ENCODE measurements at places on chromosomes 12 and 14. TPM values are rescaled to one million over a fixed set of nuclear protein-coding genes. Genes with fewer than 3 reads are reported as not detected.
A peak's percentile ranks its signal among the peaks of the same experiment; 100 is the strongest.

- no peak overlapping the region for H3K27ac ChIP-seq
- peaks cover 43% of the 10 kb centered on the region for H3K36me3 ChIP-seq
- peaks cover 28% of the 10 kb centered on the region for H3K4me1 ChIP-seq
- H3K4me3 ChIP-seq, result no peak overlapping the region
Observed at GRCh38 chr12:111454716-111455447, 49.2 kb downstream of the SH2B3 start.

GRCh38 chr12:48067250-48067938 is 38.5 kb downstream of the SENP1 start:
- H3K36me3 ChIP-seq, result peaks cover 72% of the 10 kb centered on the region
- no peaks in the 10 kb centered on the region for H3K4me1 ChIP-seq
- H3K27me3 ChIP-seq, result no peaks in the 10 kb centered on the region
- no peak overlapping the region for H3K4me3 ChIP-seq

- peak overlapping the region; percentile 17 for H3K27ac ChIP-seq
- no peaks in the 10 kb centered on the region for H3K27me3 ChIP-seq
- H3K4me3 ChIP-seq, result peak overlapping the region; percentile 86
Observed at GRCh38 chr12:113333877-113334785, 778 bp downstream of the SLC8B1 start.

- DNase-seq, result no peak
- no peaks in the 10 kb centered on the region for H3K4me1 ChIP-seq
- H3K4me3 ChIP-seq, result no peak overlapping the region
- H3K27ac ChIP-seq, result no peak overlapping the region
- no peaks in the 10 kb centered on the region for H3K27me3 ChIP-seq
Observed at GRCh38 chr14:57212919-57213318, 55.8 kb downstream of the EXOC5 start.

Gene SMCO3
- total RNA-seq, result not detected

GRCh38 chr12:5458229-5459050 is 26.5 kb downstream of the NTF3 start:
- H3K4me1 ChIP-seq, result peaks cover 4% of the 10 kb centered on the region
- H3K4me3 ChIP-seq, result no peak overlapping the region
- peaks cover 3% of the 10 kb centered on the region for H3K27me3 ChIP-seq
- no peak for DNase-seq
- H3K27ac ChIP-seq, result no peak overlapping the region

Gene SCARB1
- 5.8 TPM for total RNA-seq

DNA sequence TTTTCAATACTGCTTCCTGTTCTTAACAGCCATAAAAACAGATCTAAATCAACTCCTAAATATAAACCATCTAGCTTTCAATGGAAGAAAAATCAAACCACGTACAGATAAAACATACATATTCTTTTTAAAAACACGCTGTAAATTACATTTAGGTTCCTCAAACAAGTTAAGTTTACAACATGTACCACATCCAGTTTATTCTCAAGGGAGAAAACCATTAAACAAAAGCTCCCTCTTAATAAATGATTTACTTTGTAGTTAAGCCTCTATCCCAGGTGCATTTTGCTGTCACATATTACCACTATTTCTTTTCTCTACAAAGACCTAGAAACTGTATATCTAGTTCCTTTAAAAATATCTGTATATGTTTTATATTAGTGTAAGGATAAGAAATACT is 3.1 kb downstream of the NUMB start:
- H3K4me1 ChIP-seq, result peaks cover 40% of the 10 kb centered on the region
- H3K4me3 ChIP-seq, result no peak overlapping the region
- H3K27me3 ChIP-seq, result no peaks in the 10 kb centered on the region
- H3K36me3 ChIP-seq, result peaks cover 10% of the 10 kb centered on the region
- H3K27ac ChIP-seq, result no peak overlapping the region
- no peak for DNase-seq

DNA sequence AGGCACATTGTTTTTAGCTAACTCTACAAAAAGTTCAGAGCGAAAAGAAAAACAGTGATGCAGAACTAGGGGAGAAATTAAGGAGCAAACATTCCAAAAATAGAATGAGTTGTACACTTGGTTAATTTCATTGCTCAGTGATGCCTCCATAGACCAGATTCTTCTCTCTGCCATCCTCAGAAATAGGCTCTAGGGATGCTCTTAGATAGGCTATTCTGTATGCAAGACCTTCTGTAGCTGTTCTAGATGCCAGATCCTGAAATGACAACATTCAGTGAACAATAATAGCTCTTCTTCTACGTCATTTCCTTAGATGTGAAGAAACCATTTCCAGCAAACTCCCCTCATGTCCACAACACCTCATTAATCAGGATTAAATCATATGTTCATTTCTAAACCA is 466.3 kb downstream of the DIO2 start:
- H3K27me3 ChIP-seq, result no peaks in the 10 kb centered on the region
- H3K36me3 ChIP-seq, result no peaks in the 10 kb centered on the region
- H3K4me1 ChIP-seq, result no peaks in the 10 kb centered on the region
- no peak overlapping the region for H3K4me3 ChIP-seq
- H3K27ac ChIP-seq, result no peak overlapping the region

DNA sequence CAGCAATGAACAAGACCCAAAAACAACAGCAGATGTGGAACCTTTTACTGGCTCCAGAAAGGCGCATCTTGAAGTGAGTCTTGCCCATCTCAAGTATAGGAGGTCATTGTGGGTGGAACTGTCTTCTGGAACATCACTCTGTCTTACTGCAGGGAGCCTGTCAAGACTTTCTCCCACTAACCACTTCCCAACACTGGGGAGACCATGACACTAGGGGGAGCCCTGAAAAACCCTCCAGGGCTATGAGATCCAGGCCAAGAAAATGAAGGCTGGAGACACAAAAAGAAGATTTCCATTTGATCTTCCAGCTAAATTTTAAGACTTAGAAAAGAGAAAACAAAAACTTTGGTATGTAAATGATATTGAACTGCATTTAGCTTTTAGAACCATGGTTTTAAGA is 13.5 kb upstream of the ATG14 start:
- no peaks in the 10 kb centered on the region for H3K36me3 ChIP-seq
- peaks cover 3% of the 10 kb centered on the region for H3K4me1 ChIP-seq
- DNase-seq, result no peak
- H3K27me3 ChIP-seq, result no peaks in the 10 kb centered on the region
- no peak overlapping the region for H3K4me3 ChIP-seq

Gene OAS2
- total RNA-seq, result 331 TPM

Gene ARID4A
- 37.9 TPM for total RNA-seq

DNA sequence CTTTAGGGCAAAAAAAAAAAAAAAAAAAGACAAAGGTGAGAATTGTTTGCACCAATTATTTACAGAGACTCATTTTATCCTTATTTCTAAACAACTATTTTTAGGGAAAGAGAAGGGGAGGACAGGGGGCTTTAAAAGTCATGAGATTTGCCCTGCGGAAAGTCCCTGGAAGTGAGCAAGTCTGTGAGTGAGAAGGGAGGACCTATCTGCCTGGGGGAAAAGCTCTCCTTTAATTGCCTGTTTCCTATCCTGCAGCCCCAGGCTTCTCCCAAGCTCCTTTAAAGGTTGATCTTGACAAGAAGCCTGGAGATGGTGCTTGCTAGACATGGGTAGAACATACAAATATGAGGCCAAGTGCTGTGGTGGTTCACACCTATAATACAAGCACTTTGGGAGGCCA is 8.3 kb upstream of the CHST11 start:
- H3K36me3 ChIP-seq, result no peaks in the 10 kb centered on the region
- no peak overlapping the region for H3K4me3 ChIP-seq
- DNase-seq, result no peak
- peaks cover 2% of the 10 kb centered on the region for H3K27me3 ChIP-seq
- no peaks in the 10 kb centered on the region for H3K4me1 ChIP-seq

- H3K4me3 ChIP-seq, result no peak overlapping the region
- peak overlapping the region; percentile 24 for H3K27ac ChIP-seq
- no peaks in the 10 kb centered on the region for H3K27me3 ChIP-seq
- peak; percentile 42 for DNase-seq
- peaks cover 58% of the 10 kb centered on the region for H3K4me1 ChIP-seq
Observed at GRCh38 chr12:55720894-55721444, 776 bp downstream of the RDH5 start.

Gene ARHGDIB
- total RNA-seq, result 1,491 TPM

DNA sequence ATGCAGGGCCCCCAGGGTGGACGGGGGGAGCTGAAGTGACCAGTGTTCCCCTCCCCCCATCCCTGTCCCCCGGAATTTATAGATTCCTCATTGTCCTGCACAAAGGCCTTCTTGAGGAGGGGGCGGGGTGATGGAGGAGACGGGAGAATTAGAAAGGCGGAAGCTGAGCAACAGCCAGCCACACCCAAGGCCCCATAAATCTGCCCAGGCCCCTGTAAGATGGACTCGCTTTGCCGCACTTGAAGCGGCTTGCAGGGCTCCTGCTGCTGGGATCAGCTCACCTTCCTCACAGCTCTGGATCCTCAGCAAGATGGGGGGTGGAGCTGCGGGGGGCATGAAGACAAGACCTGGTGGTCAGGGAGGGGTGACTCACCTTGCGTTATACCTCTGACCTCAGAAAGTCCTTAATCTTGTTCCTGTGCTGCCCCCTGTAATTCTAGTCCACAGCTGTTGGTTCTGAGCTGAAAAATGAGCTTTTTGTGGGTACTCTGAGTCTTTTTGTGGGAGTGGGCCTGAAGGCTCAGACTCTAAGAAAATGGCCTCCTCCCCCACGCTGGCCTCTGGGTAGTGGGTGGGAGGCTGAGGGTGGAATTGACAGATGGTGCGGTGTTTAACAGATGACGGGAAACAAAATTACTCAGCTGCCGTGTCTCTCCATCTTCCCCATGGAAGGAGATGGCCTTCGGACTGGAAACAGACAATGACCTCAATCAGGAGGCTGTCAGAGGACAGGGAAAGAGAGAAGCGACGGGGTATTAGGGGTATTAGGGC is 15.8 kb upstream of the ANKRD33 start:
- H3K27me3 ChIP-seq, result peaks cover 34% of the 10 kb centered on the region
- H3K4me3 ChIP-seq, result no peak overlapping the region
- H3K4me1 ChIP-seq, result no peaks in the 10 kb centered on the region
- DNase-seq, result no peak

- H3K4me1 ChIP-seq, result peaks cover 1% of the 10 kb centered on the region
- no peak overlapping the region for H3K4me3 ChIP-seq
- no peak overlapping the region for H3K27ac ChIP-seq
- peak; percentile 67 for DNase-seq
Observed at GRCh38 chr12:123905319-123905925, 67.2 kb downstream of the CCDC92 start.

Gene FGD6
- 0.45 TPM for total RNA-seq

GRCh38 chr12:22321638-22322037 is 12.9 kb downstream of the ST8SIA1 start:
- no peaks in the 10 kb centered on the region for H3K27me3 ChIP-seq
- DNase-seq, result no peak
- peak overlapping the region; percentile 41 for H3K27ac ChIP-seq
- H3K36me3 ChIP-seq, result peaks cover 4% of the 10 kb centered on the region

- DNase-seq, result no peak
- H3K36me3 ChIP-seq, result no peaks in the 10 kb centered on the region
- H3K27ac ChIP-seq, result no peak overlapping the region
- peaks cover 6% of the 10 kb centered on the region for H3K4me1 ChIP-seq
- H3K27me3 ChIP-seq, result peaks cover 15% of the 10 kb centered on the region
- no peak overlapping the region for H3K4me3 ChIP-seq
Observed at GRCh38 chr14:104898870-104899510, 25.7 kb upstream of the PLD4 start.

- H3K27me3 ChIP-seq, result peaks cover 3% of the 10 kb centered on the region
- no peaks in the 10 kb centered on the region for H3K4me1 ChIP-seq
- H3K27ac ChIP-seq, result no peak overlapping the region
- no peak overlapping the region for H3K4me3 ChIP-seq
- no peak for DNase-seq
Observed at GRCh38 chr12:2666411-2666810, 128.4 kb upstream of the FKBP4 start.

Gene CMA1
- not detected for total RNA-seq

DNA sequence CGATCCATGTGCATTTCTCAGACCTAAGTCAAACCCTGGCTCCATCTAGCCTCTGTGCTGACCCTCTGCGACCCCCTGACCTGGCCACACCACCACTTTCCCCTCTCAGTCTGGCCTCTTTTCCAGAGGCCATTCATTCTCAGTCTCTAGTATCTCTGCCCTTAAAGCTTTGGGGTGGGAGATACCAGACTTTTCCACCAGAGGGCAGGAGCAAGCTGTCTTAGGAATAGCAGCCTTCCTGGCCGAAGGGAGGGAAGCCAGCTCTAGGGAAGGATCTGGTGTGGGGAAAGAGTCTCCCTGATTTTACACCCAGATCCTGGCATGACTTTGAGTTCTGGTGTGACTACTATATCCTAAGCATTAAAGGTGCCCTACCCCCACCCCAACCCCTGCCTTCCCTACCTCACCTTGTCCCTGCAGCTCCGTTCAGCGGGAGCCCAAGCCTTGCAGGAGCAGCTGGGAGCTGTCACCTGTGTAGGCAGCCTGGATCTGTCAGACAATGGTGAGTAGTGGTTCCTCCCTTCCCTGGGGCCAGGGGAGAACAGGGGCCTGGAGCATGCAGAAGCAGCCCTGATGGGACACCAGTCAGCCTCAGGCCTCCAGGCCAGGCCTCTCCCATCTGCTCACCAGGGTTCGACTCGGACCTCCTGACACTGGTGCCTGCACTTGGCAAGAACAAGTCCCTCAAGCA is 6.6 kb downstream of the CARMIL3 start:
- H3K4me1 ChIP-seq, result peaks cover 9% of the 10 kb centered on the region
- H3K36me3 ChIP-seq, result no peaks in the 10 kb centered on the region
- peak; percentile 76 for DNase-seq
- peak overlapping the region; percentile 38 for H3K27ac ChIP-seq
- H3K27me3 ChIP-seq, result peaks cover 8% of the 10 kb centered on the region

Gene OR4K17
- not detected for total RNA-seq

- peaks cover 26% of the 10 kb centered on the region for H3K27me3 ChIP-seq
- no peak overlapping the region for H3K4me3 ChIP-seq
- no peak overlapping the region for H3K27ac ChIP-seq
- H3K36me3 ChIP-seq, result no peaks in the 10 kb centered on the region
- no peaks in the 10 kb centered on the region for H3K4me1 ChIP-seq
- no peak for DNase-seq
Observed at GRCh38 chr12:130981074-130981742, 27.5 kb downstream of the ADGRD1 start.

- H3K27me3 ChIP-seq, result no peaks in the 10 kb centered on the region
- peak overlapping the region; percentile 80 for H3K4me3 ChIP-seq
- peaks cover 19% of the 10 kb centered on the region for H3K36me3 ChIP-seq
- peaks cover 63% of the 10 kb centered on the region for H3K4me1 ChIP-seq
Observed at GRCh38 chr14:73785336-73785833, 66.2 kb upstream of the PTGR2 start.

All from activated CD4-positive, alpha-beta memory T cell treated with anti-CD3 and anti-CD28 coated beads, Interleukin-2, amount 10 ng/mL, durations not matched to agents 7 days and 5 days (primary cell).